ENCODE measurements at places on chromosomes 1 and 21. TPM values are rescaled to one million over a fixed set of nuclear protein-coding genes. Genes with fewer than 3 reads are reported as not detected.

- H3K36me3 ChIP-seq: no peaks in the 10 kb centered on the region
- H3K4me1 ChIP-seq: no peaks in the 10 kb centered on the region
- H3K4me3 ChIP-seq: no peak overlapping the region
- no peaks in the 10 kb centered on the region for H3K27me3 ChIP-seq
- H3K27ac ChIP-seq: no peak overlapping the region
- no peak for DNase-seq
Observed at GRCh38 chr21:25039461-25040380, 567.6 kb downstream of the MRPL39 start.

DNA sequence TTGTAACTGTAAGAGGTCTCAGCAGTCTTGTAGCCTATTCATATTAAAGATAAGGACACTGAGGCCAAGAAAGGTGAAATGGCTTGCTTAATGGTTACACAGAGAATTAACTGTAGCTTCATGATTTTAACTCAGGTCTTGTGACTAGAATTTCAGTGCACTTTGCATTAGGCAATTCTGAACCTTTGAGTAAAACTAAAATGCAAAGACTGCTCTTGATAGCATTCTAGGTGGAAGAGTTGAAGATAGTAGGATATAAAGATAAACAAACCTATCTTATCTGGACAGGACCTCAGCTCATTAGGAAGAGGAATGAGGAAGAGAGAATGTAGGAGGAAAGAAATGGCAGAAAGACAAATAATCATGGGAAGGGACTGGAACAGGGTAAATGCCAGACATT lies 68.6 kb upstream of the RGL1 start:
- H3K4me1 ChIP-seq: no peaks in the 10 kb centered on the region
- H3K4me3 ChIP-seq: no peak overlapping the region
- no peak overlapping the region for H3K27ac ChIP-seq
- no peak for DNase-seq
- no peaks in the 10 kb centered on the region for H3K36me3 ChIP-seq

- DNase-seq: peak; percentile 56
- H3K4me1 ChIP-seq: peaks cover 21% of the 10 kb centered on the region
- H3K27me3 ChIP-seq: no peaks in the 10 kb centered on the region
- peak overlapping the region; percentile 97 for H3K27ac ChIP-seq
- peaks cover 44% of the 10 kb centered on the region for H3K36me3 ChIP-seq
Observed at GRCh38 chr1:25246600-25247023, 642 bp downstream of the RSRP1 start.

- DNase-seq: no peak
- H3K4me1 ChIP-seq: peaks cover 3% of the 10 kb centered on the region
- no peak overlapping the region for H3K4me3 ChIP-seq
- no peak overlapping the region for H3K27ac ChIP-seq
- H3K27me3 ChIP-seq: no peaks in the 10 kb centered on the region
Observed at GRCh38 chr1:173451981-173452380, 25.2 kb upstream of the PRDX6 start.

DNA sequence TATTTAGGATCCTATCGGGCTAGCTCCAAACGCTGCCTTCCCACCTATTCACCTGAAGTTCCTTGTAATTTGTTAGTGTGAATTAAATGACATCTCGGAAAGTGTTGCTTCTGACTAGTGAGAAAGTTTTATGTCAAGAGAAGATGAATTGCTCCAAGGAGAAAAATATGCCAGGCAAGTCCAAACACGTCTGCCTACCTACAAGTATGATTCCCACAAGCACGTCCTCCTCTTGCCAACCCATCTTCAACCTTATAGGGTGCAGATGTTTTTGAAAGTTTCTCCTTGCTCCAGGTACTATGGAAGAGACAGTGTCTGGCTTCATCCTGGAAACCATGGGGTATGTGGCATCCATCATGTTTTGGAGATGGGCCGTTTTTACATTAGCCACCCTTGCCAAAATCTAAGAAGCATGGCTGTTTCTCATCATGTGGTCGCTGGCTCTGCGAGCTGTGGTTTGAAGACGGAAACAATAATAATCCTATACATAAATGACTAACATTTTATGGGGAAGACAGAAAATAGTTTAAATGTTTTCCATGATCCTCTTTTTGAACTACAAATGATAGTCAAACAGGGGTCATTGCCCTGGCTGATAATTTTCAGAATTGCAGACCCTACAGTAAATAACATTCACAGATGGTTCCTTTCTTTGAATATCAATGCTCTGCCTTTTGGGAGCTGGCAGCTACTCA lies 505.8 kb downstream of the SMYD3 start:
- H3K4me3 ChIP-seq: no peak overlapping the region
- DNase-seq: no peak
- H3K4me1 ChIP-seq: no peaks in the 10 kb centered on the region
- no peaks in the 10 kb centered on the region for H3K27me3 ChIP-seq

The VSIG8 gene
- not detected for total RNA-seq

The NUDT4B gene
- total RNA-seq: 1.6 TPM

The FASLG gene
- total RNA-seq: 24.1 TPM

The LRRC71 gene
- not detected for total RNA-seq

The RHBDL2 gene
- not detected for total RNA-seq

The CFHR2 gene
- total RNA-seq: not detected

Data from natural killer cell (primary cell).